Prostate gland (tissue), 2 donors: ENCODE measurements at places on chromosomes 12 and 14. TPM values are rescaled to one million over a fixed set of nuclear protein-coding genes. Genes with fewer than 3 reads are reported as not detected.

DNA sequence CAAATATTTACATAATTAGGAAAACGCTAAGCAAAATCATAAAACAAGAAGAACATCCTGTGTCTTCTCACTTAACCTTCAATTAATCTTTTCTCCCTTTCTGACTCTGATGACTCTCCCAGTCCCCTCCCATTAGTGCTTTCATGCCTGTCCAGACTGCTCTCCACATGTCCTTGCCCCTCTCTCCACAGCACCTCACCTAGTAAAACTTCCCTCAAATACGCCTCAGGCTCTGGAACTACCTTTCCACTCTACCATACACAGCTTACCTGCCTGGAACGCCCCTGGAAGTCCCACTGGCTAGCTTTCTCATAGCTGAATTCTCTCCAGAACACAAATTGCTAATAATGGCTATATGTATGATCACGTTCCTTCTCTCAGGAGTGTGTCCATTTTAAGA is 44.7 kb downstream of the SLC5A8 start:
- no peaks in the 10 kb centered on the region for H3K36me3 ChIP-seq
- DNase-seq = no peak
- H3K4me1 ChIP-seq = no peaks in the 10 kb centered on the region
- H3K27me3 ChIP-seq = no peaks in the 10 kb centered on the region
- H3K27ac ChIP-seq = no peak overlapping the region
- no peak overlapping the region for H3K4me3 ChIP-seq

DNA sequence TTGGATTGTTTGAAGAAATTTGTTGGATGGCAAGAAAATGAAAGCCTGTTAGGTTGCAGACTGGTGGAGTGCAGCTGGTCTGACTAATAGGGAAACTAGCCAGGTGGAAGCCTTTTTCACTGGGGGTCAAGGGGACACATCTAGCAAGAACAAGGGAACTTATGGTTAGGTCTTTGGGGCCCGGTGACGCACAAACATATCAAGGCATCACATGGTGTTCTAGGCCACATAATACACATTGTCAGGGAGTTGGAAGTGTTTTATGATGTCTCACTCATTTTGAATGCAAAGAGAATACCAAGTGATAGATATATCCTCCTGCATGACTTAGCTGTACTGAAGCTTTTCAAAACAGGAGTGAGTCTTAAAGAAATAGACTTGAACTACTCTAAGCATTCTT is 351.2 kb downstream of the KCNH5 start:
- H3K4me3 ChIP-seq = no peak overlapping the region
- peaks cover 5% of the 10 kb centered on the region for H3K4me1 ChIP-seq
- no peaks in the 10 kb centered on the region for H3K36me3 ChIP-seq
- no peak for DNase-seq
- no peak overlapping the region for H3K27ac ChIP-seq
- H3K27me3 ChIP-seq = no peaks in the 10 kb centered on the region

- no peaks in the 10 kb centered on the region for H3K36me3 ChIP-seq
- DNase-seq = no peak
- H3K4me1 ChIP-seq = no peaks in the 10 kb centered on the region
- H3K4me3 ChIP-seq = no peak overlapping the region
These were observed 1650.9 kb upstream of the SEL1L start for GRCh38 chr14:83184531-83184930.

Gene GALNT6
- 1.1 TPM for total RNA-seq

Gene C12orf54
- total RNA-seq = 6.0 TPM

- no peaks in the 10 kb centered on the region for H3K4me1 ChIP-seq
- H3K27me3 ChIP-seq = no peaks in the 10 kb centered on the region
- DNase-seq = no peak
These were observed 54.7 kb upstream of the OTOGL start for GRCh38 chr12:80044694-80045046.

Gene PUS1
- 17.4 TPM for total RNA-seq

Gene ACADS
- 36.0 TPM for total RNA-seq

- no peak overlapping the region for H3K27ac ChIP-seq
- no peaks in the 10 kb centered on the region for H3K36me3 ChIP-seq
- no peaks in the 10 kb centered on the region for H3K27me3 ChIP-seq
- H3K4me3 ChIP-seq = no peak overlapping the region
These were observed 180.6 kb downstream of the TMEM132D start for GRCh38 chr12:129723260-129723659.

DNA sequence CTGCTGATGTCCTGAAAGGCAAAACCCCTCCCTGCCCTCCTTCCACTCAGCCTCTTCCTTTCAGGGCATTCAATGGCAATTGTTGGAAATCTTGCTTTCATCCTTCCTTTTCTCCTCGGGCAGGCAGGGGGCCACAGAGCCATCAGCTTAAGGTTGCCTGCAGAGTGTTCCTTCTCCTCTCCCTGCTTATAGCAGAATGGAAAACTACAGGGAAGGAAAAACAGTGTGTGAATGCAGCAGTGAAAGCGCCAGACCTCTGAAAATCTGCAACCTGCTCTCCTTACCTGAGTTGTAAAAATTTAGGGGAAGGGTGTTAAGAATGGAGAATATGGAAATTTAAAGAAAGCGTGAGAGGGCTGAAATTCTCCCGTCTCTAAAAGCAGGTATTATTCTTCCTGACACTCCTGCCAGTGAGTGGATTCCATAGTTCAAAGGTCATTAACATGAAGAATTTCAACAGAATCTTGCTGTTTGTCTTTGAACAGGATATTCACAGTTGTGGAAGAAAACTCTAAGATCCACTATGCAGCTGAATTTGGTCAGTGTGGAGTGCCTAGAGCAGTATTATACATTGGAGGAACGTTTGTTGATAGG is 348.8 kb downstream of the KCNH5 start:
- peaks cover 5% of the 10 kb centered on the region for H3K4me1 ChIP-seq
- no peak overlapping the region for H3K27ac ChIP-seq
- no peak for DNase-seq
- no peaks in the 10 kb centered on the region for H3K36me3 ChIP-seq

Gene SERPINA6
- total RNA-seq = not detected

DNA sequence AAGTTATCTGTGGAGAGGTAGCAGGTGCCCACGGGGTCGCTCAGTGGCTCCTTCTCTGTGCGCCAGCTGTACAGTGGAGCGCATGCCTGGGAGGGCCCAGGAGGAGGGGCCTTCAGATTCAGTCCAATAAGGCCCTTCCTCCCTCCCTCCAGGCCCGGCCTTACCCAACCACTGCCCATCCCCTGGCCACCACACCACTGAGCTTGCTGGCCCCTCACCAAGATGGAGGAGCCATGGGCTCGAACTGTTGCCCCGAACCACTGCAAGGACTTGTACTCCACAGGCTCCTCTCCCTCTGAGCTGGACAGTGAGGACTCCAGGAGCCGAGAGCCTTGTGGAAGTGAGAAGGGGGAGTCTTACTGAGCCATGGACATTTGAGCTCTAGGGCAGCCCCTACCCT is 9.8 kb downstream of the ITGA5 start:
- H3K4me3 ChIP-seq = no peak overlapping the region
- peaks cover 2% of the 10 kb centered on the region for H3K36me3 ChIP-seq
- H3K27me3 ChIP-seq = no peaks in the 10 kb centered on the region
- H3K4me1 ChIP-seq = no peaks in the 10 kb centered on the region
- no peak for DNase-seq

Gene IFNG-AS1
- total RNA-seq = not detected

DNA sequence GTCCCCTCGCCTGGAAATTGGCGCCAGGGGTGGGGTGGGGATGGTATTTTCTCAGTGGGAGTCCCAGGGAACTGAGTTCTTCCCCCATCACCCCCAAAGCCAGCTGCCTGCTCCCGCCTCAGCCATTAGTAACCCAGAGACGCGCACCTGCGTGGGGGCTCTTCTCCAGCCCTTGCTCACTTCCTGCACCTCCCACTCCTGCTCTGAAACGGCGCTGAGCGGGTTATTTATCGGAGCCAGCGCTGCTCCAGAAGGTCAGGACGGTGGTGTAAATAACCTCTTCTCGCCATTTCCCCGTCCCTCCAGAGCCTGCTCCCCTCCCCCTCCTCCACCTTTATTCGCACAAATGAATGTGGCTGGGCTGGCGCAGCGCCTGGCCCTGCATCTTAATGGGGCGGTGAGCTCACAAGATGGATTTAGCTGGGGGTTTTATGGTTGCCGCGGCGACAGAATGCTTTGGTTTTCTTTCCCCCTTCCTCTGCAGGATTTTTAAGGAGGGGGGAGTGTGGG is 12.2 kb downstream of the GPR84 start:
- peak; percentile 39 for DNase-seq
- no peaks in the 10 kb centered on the region for H3K27me3 ChIP-seq
- H3K4me3 ChIP-seq = no peak overlapping the region
- peak overlapping the region; percentile 36 for H3K27ac ChIP-seq
- H3K4me1 ChIP-seq = peaks cover 5% of the 10 kb centered on the region
- peaks cover 11% of the 10 kb centered on the region for H3K36me3 ChIP-seq

GRCh38 chr14:54922598-54922997 is 20.0 kb upstream of the GCH1 start:
- H3K27ac ChIP-seq = no peak overlapping the region
- no peak overlapping the region for H3K4me3 ChIP-seq
- H3K4me1 ChIP-seq = no peaks in the 10 kb centered on the region
- no peaks in the 10 kb centered on the region for H3K36me3 ChIP-seq

Gene CLEC1B
- total RNA-seq = not detected

- H3K36me3 ChIP-seq = no peaks in the 10 kb centered on the region
- DNase-seq = no peak
- H3K27me3 ChIP-seq = no peaks in the 10 kb centered on the region
These were observed 40.5 kb downstream of the GALC start for GRCh38 chr14:87952307-87953094.

- no peak overlapping the region for H3K4me3 ChIP-seq
- no peak for DNase-seq
- no peaks in the 10 kb centered on the region for H3K36me3 ChIP-seq
- no peaks in the 10 kb centered on the region for H3K4me1 ChIP-seq
These were observed 1.3 kb upstream of the FOXG1 start for GRCh38 chr14:28765169-28765830.

DNA sequence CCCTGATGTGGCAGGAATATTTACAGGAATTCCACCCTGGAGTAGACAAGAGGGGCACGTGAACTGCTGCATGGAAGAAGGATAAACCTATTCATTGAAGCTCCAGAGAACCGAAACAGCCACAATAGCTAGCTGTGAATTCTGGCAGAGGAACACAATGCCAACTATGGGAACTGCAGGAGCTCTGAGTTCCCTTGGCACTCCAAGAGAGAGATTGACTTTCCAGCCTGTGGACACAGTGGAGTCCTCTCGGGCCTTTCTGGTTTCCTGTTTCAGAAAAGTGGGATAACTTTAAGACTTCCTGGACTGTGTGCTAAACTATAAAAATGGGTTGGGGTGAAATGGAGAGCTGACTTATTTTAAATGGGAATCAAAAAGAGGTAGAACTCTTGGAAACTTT is 11.9 kb downstream of the CACNA2D4 start:
- no peaks in the 10 kb centered on the region for H3K27me3 ChIP-seq
- no peaks in the 10 kb centered on the region for H3K36me3 ChIP-seq
- H3K27ac ChIP-seq = no peak overlapping the region
- H3K4me3 ChIP-seq = no peak overlapping the region
- H3K4me1 ChIP-seq = no peaks in the 10 kb centered on the region

GRCh38 chr14:98840091-98840490 is 431.9 kb downstream of the BCL11B start:
- no peak overlapping the region for H3K4me3 ChIP-seq
- H3K4me1 ChIP-seq = no peaks in the 10 kb centered on the region
- H3K27me3 ChIP-seq = no peaks in the 10 kb centered on the region
- H3K36me3 ChIP-seq = no peaks in the 10 kb centered on the region

DNA sequence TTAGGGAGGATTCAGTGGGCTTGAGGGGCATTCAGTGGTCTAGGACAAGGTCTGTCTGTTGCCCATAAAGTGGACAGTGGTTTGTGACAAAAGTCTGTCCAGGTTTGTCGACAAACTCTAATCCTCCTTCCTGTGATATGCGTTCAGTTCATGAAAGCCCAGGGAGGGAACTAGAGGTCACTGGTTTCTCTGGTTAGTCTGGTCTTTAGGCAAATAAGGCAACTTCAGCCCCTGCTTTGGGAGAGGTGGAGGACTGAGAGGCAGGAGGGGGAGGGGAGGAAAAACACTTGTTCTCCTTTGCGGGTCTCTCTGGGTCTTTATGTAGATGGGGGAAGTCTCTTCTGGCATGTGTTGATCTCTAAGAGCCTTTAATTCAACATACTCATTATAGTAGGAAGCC is 235.1 kb upstream of the PWP1 start:
- H3K27me3 ChIP-seq = no peaks in the 10 kb centered on the region
- H3K36me3 ChIP-seq = no peaks in the 10 kb centered on the region
- H3K4me1 ChIP-seq = no peaks in the 10 kb centered on the region
- peak; percentile 9 for DNase-seq
- no peak overlapping the region for H3K27ac ChIP-seq

Gene GARIN6
- total RNA-seq = 1.1 TPM

Gene SLC8A3
- 0.62 TPM for total RNA-seq

DNA sequence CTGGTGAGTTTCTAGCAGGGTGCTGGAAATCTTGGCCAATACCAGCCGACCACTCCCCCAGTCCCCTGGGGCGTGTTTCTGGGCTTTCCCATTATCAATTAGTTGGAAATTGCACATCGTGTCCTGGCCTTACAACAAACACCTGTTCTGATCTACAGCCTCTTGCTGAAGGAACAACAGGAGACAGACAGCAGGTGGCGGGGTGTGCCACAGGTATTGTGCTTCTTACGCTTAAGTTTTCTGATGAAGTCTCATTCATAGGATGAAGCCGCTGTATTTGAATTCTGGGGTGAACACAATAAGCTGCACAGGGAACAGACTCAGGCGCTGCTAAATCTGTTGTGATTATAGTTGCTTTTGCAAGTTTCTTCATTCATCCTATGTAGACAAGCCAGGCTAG is 703 bp downstream of the HIGD1C start:
- H3K4me3 ChIP-seq = no peak overlapping the region
- no peak for DNase-seq
- no peaks in the 10 kb centered on the region for H3K27me3 ChIP-seq
- no peaks in the 10 kb centered on the region for H3K4me1 ChIP-seq

Gene ERBB3
- total RNA-seq = 117 TPM

DNA sequence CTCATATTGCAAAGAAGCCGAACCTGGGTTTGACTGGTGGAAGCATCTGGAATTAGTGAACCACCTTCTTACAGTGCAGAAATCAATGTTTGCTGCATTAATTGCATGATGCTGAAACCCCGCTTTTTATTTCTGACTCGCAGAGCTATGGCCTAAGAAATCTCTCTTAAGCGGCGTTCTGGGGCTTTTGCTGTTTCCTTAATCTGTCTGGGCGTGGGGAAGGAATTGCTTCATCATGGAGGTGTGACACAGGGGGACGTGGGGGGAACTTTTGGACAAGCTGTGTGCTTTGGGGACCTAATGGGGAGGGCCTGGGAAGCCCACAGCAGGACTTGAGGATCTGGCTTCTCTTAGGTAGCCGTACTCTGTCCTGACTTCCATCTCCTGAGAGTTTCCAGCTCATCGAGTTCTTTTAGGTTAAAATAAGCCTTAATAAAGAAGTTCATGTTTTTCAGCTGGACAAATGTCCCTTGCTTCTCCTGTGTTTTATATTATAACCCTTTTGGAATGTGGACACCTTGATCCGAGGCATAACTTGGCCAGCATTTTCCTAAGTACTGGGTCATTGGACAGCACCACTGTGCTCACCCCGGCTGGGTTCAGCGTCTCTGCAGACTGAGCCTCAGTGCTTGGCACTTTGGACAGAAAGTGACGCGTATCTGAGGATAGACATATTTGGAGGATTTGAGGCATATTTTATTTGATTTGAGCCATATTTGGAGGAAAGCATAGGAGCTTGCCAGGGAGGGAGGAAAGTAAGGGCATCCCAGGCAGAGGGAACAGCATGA is 192.1 kb upstream of the MYL2 start:
- no peaks in the 10 kb centered on the region for H3K4me1 ChIP-seq
- H3K36me3 ChIP-seq = no peaks in the 10 kb centered on the region
- no peak for DNase-seq
- H3K4me3 ChIP-seq = no peak overlapping the region
- no peak overlapping the region for H3K27ac ChIP-seq

Gene KRT3
- total RNA-seq = not detected

Gene SUDS3
- 82.6 TPM for total RNA-seq

- H3K36me3 ChIP-seq = no peaks in the 10 kb centered on the region
- H3K4me3 ChIP-seq = no peak overlapping the region
- H3K27me3 ChIP-seq = no peaks in the 10 kb centered on the region
- H3K27ac ChIP-seq = no peak overlapping the region
These were observed 343.4 kb upstream of the PRICKLE1 start for GRCh38 chr12:42932936-42933335.
